ENCODE measurements at places on chromosomes 13 and 19. TPM values are rescaled to one million over a fixed set of nuclear protein-coding genes. Genes with fewer than 3 reads are reported as not detected.

Gene GPR12
- polyA plus RNA-seq = 0.15 TPM

Gene ACP7
- 0.15 TPM for polyA plus RNA-seq

Gene CGB1
- polyA plus RNA-seq = not detected

Gene CPB2
- polyA plus RNA-seq = 0.11 TPM

Gene WDR87
- polyA plus RNA-seq = 0.19 TPM

Gene VRK3
- polyA plus RNA-seq = 18.1 TPM

Gene KIR2DL3
- not detected for polyA plus RNA-seq

Gene CCDC169
- 2.6 TPM for polyA plus RNA-seq

Gene ITGBL1
- 1.1 TPM for polyA plus RNA-seq

Gene SLC25A42
- 12.0 TPM for polyA plus RNA-seq

Gene CKM
- 3,869 TPM for polyA plus RNA-seq

Gene PPP2R1A
- polyA plus RNA-seq = 293 TPM

Gene SOX1
- 0.05 TPM for polyA plus RNA-seq

Gene CNFN
- not detected for polyA plus RNA-seq

Gene SLC17A7
- 1.2 TPM for polyA plus RNA-seq

Gene LPAR2
- 4.6 TPM for polyA plus RNA-seq

Gene ZNF845
- 5.1 TPM for polyA plus RNA-seq

Gene PDX1
- not detected for polyA plus RNA-seq

Gene MYO1F
- 6.7 TPM for polyA plus RNA-seq

Gene ZNF814
- polyA plus RNA-seq = 22.7 TPM

Gene ADGRE2
- polyA plus RNA-seq = 0.51 TPM

Gene PINLYP
- 5.1 TPM for polyA plus RNA-seq

Gene PNMA8C
- 0.73 TPM for polyA plus RNA-seq

Gene ODAD3
- 0.20 TPM for polyA plus RNA-seq

Gene CYP4F2
- not detected for polyA plus RNA-seq

Gene MED29
- polyA plus RNA-seq = 23.9 TPM

Gene SLC46A3
- 1.5 TPM for polyA plus RNA-seq

Gene PCP2
- not detected for polyA plus RNA-seq

Gene MTMR6
- polyA plus RNA-seq = 10.6 TPM

Gene ZGLP1
- polyA plus RNA-seq = 3.4 TPM

Gene ZNF417
- 14.2 TPM for polyA plus RNA-seq

Gene FBXO46
- 13.5 TPM for polyA plus RNA-seq

Gene SCEL
- not detected for polyA plus RNA-seq

Gene RYR1
- polyA plus RNA-seq = 572 TPM

Gene PRR36
- polyA plus RNA-seq = 0.27 TPM

Gene CELF5
- polyA plus RNA-seq = 0.15 TPM

Gene IZUMO4
- polyA plus RNA-seq = 1.1 TPM

Gene LCP1
- polyA plus RNA-seq = 9.1 TPM

Gene B3GNT3
- not detected for polyA plus RNA-seq

Gene ZNF177
- 5.5 TPM for polyA plus RNA-seq

Gene KISS1R
- not detected for polyA plus RNA-seq

Gene CACNG7
- 0.10 TPM for polyA plus RNA-seq

Gene KLF1
- polyA plus RNA-seq = 0.42 TPM

Gene CD209
- polyA plus RNA-seq = 2.3 TPM

Gene MYO16
- polyA plus RNA-seq = 14.5 TPM

Gene SHISA7
- 0.14 TPM for polyA plus RNA-seq

Gene FFAR2
- 0.09 TPM for polyA plus RNA-seq

Gene KIR3DL2
- not detected for polyA plus RNA-seq

Gene PTGIR
- polyA plus RNA-seq = 3.5 TPM

Gene GPR42
- polyA plus RNA-seq = not detected

Measured in forelimb muscle (tissue), 1 donor.